Stimulated activated CD4-positive, alpha-beta T cell treated with anti-CD3 and anti-CD28 coated beads, Interleukin-12 subunit alpha, Interleukin-12 subunit beta, amount 100 ng/mL, for 4 hours (primary cell): ENCODE measurements at places on chromosomes 6 and 20.

DNA sequence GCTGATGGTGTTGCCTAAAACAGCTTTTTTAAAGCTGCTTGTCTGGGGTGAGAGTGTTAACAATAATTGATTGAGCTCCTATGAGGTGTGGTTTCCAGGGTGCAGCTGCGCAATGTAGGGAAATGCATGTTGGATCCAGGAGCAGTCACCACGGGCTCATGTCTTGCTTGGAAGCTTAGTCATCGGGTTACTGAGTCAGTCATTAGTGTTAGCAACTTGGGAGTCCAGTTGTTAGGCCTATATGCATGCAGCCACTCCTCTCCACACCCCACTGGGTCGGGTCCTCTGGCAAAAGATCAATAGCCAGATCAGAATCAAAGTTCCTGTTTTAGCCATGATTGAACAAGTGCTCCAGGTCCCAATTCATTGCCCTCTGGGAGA, 271.7 kb upstream of the CHD6 start:
- DNase-seq = no peak

DNA sequence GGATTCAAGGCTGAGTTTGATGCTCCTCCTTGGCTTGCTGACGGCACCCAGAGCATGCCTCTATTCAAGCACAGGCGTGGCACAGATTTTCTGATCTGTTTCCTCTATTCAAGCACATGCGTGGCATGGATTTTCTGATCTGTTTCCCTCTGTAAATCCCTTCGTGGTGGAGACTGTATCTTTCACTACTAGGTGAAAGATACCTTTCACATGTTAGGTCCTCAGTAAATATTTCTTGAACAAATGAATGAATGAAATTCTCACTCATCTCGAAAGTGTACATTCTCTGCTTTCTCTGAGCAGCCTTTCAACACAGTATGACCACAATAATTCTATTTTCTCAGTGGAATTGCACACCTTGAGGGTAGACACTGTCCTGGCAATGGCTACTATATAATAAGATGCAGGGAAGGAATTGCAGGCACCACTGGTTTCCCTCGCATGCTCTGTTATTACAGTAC, 72.6 kb upstream of the F13A1 start:
- no peak for DNase-seq

GRCh38 chr20:4267242-4267641, 251.9 kb upstream of the RNF24 start:
- no peak for DNase-seq

DNA sequence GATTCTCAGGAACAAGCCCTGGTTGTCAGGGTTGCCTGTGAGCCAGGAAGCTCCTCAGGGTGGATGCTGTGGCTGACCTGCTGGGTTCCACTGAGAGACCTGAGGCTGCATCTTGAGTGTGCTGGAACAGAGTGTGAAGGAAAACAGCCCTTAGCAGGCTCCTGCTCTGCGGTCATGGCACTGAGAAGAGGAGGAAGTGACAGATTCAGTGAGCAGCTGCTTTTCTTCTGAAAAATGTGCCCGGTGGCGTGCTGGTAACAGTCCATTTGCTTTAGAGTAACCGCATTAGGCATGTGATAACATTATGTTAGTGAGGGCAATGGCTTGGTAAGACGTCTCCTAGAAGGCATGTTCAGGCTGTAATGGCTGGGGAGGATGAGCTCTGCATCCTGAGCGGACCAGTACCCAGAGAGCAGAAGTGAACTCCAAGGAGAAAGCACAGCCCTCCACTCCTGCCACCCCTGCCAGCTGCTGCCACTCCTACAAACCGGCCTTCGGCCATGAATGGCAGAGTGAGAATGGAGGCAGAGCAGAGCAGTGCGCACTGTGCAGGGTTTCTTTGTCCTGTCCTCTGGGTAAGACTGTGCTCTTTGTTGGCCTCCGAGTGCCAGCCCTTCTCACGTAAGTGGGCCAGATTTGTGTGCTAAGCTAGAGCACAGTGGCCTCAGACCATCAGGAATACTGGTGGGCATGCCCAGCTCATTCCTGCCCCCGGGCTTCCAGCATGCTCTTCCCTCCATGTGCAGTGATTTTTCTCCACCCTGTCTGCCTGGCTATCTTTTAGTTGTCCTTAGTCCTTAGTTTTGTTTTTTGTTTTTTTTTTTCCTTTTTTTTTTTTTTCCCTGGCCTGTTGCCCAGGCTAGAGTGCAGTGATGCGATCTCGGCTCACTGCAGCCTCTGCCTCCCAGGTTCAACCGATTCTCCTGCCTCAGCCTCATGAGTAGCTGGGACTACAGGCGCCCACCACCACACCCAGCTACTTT, 98.1 kb upstream of the VSTM2L start:
- DNase-seq = no peak

GRCh38 chr6:95423331-95423730, 154.0 kb upstream of the MANEA start:
- DNase-seq = no peak

- DNase-seq = no peak
Observed at GRCh38 chr20:813390-813789, 20.1 kb upstream of the FAM110A start.

- DNase-seq = no peak
Observed at GRCh38 chr6:17032590-17032987, 69.3 kb upstream of the STMND1 start.

DNA sequence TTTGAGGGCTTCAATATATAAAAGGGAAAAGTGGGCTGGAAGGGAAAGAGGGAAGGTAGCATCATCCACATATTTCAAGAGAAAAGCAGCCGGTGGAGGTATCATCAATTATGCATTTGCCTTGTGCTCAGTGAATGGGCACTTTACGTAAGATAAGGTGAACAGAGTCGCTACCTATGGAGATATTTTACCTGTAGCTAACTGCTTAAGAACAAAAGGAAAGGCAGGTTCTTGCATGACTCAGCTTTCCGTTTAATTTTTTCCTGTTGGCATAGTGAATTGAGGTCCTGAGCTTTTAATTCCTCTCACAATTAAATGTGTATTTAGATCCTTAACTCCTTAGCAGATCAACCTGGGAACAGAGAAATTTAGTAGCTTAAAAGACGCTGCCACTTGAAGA, 25.5 kb upstream of the PLCB4 start:
- DNase-seq = no peak

DNA sequence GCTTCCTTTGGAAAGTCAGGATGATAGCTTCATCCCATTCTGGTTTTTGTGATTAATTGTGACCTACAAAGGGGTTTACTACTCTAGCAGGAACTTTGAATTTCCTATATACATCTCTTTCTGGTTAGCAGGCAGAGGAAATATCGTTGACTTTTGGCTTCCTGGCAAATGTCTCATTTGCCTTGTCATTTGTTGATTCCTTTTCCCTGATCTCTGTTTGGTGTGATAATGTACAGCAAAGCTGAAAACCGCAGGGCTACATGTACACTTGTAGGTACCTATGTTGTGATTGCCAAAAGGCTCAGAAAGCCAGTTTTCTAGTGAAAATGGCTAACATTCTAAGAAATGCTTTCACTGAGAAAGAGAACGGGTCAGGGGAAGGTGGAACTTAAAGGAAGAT, 44.3 kb downstream of the TOP1 start:
- DNase-seq = no peak
